Activated T-helper 9 cell treated with anti-CD3 and anti-CD28 coated beads, Interleukin-2, amount 50 U/mL, for 16 hours (primary cell): ENCODE measurements at places on chromosomes 12 and 14.

GRCh38 chr12:32080435-32080834, 26.2 kb upstream of the BICD1 start:
- no peak for DNase-seq

DNA sequence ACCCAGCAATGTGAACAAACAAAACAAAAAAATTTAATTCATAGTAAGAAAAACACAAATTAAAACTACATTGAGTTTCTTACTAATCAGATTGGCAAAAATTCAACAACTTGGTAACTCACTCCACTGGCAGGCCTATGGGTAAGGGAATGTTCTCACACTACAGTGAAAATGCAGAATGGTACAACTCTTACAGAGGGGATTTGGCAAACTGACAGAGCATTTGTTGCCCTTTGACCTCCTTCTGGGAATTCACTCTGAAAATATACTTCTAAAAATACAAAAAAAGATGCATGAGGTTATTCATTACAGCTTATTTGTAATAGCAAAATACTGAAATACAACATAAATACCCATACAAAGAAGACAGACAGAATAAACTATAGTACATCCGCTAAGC, 32.8 kb downstream of the ABCD2 start:
- no peak for DNase-seq

DNA sequence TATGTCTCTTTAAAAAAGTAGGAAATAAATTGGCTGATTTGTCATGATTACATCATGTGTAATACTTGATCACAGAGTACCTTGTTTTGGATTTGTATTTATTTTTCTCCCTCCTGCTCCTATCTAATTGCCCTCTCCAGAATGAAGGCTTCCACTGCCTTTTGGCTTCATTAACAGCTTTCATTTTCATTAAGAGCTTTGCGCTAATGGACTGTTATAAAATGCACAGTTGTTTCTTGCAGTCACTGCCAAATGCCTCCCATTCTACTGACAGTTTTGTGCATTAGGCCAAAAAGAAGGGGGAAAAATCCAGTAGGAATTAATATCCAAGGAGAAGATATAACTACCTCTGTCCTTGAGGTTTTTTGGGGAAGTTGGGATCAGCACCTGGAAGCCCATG, 159.2 kb downstream of the NRXN3 start:
- no peak for DNase-seq

GRCh38 chr12:106058256-106059182, 80.2 kb downstream of the NUAK1 start:
- DNase-seq = no peak
